B cell (primary cell): ENCODE measurements at places on chromosomes 6 and 20. TPM values are rescaled to one million over a fixed set of nuclear protein-coding genes. Genes with fewer than 3 reads are reported as not detected.

Gene ARMC2
- 4.4 and 4.8 TPM in 2 replicates for polyA plus RNA-seq

Gene MEP1A
- polyA plus RNA-seq, result not detected in 2 replicates

GRCh38 chr6:160375561-160375949, 27.4 kb downstream of the SLC22A3 start:
- H3K4me1 ChIP-seq, result no peaks in the 10 kb centered on the region
- no peak overlapping the region for H3K4me3 ChIP-seq
- no peak for DNase-seq
- no peaks in the 10 kb centered on the region for H3K27me3 ChIP-seq
- no peak overlapping the region for H3K27ac ChIP-seq
- no peaks in the 10 kb centered on the region for H3K36me3 ChIP-seq

- no peaks in the 10 kb centered on the region for H3K27me3 ChIP-seq
- no peak for DNase-seq
- no peaks in the 10 kb centered on the region for H3K36me3 ChIP-seq
- no peak overlapping the region for H3K4me3 ChIP-seq
- H3K27ac ChIP-seq, result no peak overlapping the region
- no peaks in the 10 kb centered on the region for H3K4me1 ChIP-seq
Observed at GRCh38 chr6:112227411-112227810, 27.0 kb downstream of the LAMA4 start.

- peaks cover 39% of the 10 kb centered on the region for H3K4me1 ChIP-seq
- H3K27me3 ChIP-seq, result no peaks in the 10 kb centered on the region
- H3K27ac ChIP-seq, result no peak overlapping the region
- no peaks in the 10 kb centered on the region for H3K36me3 ChIP-seq
- no peak for DNase-seq
Observed at GRCh38 chr6:27834384-27834783, 77.8 kb downstream of the OR2B2 start.

GRCh38 chr6:169931261-169931660, 179.8 kb downstream of the ERMARD start:
- H3K27me3 ChIP-seq, result no peaks in the 10 kb centered on the region
- DNase-seq, result no peak
- H3K4me3 ChIP-seq, result no peak overlapping the region
- H3K4me1 ChIP-seq, result no peaks in the 10 kb centered on the region
- no peak overlapping the region for H3K27ac ChIP-seq
- H3K36me3 ChIP-seq, result no peaks in the 10 kb centered on the region
